ENCODE measurements at places on chromosomes 5 and 9.

DNA sequence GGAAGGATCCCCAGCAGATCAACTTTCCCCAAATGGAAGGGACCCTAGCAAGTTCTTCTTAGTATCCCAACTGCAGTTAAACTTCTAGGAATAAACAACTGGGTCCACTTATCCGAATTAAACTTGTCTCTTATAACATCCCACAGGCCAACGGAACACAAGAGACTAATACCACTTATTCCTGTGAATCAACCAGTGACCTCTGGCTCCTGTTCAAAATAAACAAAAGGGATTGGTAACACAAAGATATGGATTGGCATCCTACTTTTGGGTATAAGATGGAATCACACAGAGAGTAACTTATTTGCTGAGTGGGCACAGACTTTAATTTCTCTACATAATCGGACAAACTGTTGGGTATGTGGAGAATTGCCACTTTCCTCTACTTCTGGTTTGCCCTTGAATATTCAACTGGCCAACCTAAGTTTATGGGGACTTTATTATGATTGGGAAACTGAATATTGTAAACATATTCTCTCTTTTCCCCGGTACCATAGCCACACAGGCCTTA lies 12.4 kb upstream of the PAIP1 start:
- DNase-seq = no peak

DNA sequence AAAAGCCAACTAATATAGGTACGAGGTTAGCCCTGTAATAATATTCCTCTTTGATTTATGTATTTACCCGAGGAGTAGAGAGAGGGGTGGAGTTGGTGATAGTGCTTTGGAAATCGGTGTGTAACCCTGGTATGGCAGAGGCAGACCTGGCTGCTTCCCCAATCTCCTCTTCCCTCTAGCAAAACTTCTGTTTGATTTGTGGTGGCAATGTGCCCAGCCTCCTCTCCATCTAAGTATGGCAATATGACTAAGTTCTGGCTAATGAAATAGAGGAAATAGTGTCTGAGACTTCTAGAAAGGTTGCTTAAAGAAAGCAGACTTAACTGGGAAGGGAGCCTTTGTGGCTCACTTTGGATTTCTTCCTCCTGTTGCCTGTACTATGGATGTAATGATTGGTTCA lies 491.1 kb downstream of the ENC1 start:
- DNase-seq = no peak

DNA sequence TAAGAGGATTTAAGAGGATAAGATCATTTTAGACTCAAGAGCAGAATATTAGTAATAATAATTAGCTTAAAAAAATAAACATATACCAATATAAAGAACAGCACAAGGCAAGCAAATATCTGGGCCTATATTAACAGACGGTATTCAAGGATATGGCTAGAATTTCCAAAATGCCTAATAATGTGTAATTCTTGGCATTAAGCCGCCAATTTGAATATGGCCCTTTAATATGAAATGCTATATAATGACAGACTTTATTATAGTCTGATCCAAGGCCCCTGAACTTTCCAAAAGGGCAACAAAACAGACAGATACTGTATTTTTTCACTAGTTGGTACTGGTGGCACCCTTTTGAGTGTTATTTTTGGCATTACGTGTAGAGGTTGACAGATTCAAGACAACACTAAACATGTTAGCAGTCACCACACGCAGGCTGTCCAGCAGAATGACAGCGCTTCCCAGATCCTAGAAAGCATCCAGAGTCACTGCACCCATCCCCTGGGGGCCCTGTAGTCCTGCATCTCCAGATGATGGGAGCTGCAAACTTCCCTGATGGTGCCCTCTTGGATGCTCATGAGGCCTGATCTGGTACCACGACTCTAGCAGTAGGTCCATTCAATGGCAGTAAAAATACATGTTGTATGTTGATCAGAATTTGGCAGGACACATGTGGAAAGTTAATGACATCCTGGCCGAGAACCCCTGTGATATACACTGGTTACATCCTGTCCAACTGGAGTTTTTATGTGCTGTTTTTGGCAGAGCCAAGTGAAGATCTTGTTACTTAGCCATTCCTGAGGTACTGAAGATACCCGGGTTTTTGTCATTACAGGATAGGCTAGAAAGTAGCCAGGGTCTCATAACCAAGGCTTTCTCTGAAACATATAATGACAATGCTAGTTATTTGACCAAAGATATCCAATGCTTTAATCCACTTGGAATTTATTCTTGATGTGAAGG lies 1.7 kb upstream of the ABL1 start:
- DNase-seq = no peak

GRCh38 chr5:137141779-137142178 lies 357.3 kb downstream of the SPOCK1 start:
- DNase-seq = no peak

- no peak for DNase-seq
Measured at GRCh38 chr5:142486581-142486980, 161.8 kb upstream of the SPRY4 start.

- DNase-seq = no peak
Measured at GRCh38 chr5:10023494-10023893, 226.2 kb downstream of the ATPSCKMT start.

- no peak for DNase-seq
Measured at GRCh38 chr9:18665947-18666346, 192.0 kb downstream of the ADAMTSL1 start.

All from KG1 (cell line).